ENCODE measurements at places on chromosomes 11 and 22. TPM values are rescaled to one million over a fixed set of nuclear protein-coding genes. Genes with fewer than 3 reads are reported as not detected.

DNA sequence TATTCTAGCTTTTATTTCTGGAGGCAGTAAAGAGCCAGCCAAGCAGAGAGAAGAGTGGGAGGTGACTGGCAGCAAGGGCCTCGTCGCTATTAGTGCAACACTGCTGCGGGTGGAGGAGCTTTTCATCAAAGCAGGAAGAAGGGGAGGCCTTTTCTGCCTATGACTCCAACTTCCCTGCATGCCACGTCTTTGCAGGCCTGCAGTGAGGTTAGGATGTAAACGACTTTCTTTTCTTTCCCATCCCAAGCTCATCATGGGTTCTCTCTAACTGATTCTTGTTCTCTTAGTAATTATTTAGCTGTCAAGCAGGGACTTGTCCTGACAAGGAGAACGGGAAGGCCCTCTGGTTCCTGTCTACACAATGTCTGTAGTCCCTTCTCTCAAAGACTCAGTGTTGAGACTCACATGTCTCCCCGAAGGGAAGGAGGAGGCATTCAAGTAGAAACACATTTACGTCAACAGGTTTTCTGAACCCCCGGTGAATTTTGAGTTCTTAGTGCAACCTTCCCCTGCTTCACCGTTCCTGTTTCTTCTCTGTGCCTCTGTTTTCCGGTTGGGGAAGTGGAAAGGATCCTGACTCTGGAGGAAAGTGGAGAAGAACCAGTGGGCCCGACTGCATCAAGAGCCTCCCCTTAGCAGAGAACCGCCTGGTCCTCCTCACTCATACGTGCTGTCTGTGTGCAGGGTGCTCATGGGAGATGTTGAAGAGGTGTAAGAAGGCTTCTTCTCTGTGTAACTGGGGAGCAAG is 56.9 kb downstream of the PACS1 start:
- peak; percentile 50 for DNase-seq

GRCh38 chr11:1522081-1522424 is 35.5 kb upstream of the MOB2 start:
- no peak for DNase-seq

DNA sequence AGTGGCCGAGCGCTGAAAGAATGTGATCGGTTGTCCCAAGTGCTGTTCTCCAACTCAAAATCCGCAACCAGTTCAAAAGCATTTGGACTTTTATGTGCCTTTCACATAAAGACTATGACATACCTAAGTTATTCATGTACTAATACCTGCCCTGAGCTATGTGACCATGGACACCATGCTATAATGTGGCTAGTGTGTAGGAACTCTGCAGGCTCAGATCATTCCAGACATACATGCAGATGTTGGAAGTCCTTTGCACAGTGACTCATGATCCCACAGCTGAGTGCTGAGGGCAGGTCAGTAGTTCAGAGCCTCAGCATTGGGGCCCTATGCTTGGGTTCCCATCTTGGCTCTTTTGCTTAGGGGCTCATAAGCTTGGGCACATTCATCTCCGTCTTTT is 95.4 kb downstream of the IGLL1 start:
- no peak for DNase-seq

- DNase-seq: no peak
These were observed 866 bp downstream of the MED17 start for GRCh38 chr11:93784935-93785360.

DNA sequence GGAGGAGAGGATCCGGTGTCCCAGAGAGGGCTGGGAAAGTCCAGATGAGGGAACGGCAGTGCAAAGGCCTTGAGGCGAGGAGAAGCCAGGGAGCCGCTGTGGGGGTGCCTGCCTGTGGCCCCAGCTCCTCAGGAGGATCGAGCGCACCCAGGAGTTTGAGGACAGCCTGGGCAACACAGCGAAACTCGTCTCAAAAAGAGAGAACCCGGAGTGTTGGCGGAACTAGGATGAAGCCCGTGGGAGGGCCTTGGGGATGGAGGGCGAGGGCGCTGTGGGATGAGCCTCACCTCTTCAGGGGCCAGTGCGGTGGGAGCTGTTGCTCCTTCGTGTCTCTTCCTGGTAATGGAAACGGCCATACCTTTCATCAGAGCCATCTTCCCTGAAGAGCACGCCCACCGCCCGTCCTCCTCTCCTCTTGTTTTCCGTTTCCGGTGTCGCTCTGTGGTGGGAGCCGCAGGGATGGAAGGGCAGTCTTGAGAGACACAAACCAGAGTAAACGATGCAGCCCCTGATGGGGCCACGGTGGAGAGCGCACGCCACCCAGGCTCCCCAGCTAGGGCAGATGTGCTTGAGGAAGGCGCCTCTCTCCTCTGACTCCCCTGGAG is 15.7 kb downstream of the TRMU start:
- no peak for DNase-seq

DNA sequence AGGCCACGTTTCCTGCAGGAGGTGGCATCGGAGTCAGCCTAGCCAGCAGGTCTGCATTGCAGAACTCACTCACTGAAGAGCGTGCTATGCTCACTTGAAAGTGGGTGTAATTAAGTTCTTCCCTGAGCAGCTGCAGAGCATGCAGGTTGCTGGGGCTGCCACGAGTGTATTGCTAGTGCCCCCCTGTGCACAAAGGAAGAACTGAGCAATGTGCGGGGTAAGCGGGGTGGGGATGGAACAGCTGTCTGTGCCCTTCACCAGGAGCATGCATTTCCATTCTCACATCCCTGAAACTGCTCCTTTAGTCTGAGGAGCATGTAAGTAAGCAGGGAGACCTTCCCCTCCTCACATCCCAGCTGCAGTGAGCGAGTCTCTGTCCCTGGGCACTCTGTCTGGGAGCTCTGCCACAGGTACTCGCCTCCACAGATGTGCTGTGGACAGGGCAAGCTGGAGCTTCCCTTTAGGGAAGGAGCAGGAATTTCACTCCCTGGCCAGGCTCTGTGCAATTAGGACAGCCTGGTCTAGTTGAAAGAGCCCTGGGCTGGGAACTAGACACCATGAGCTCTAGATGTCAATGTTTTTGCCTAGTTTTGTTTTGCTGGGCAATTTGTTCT is 1031.8 kb downstream of the NTM start:
- no peak for DNase-seq

DNA sequence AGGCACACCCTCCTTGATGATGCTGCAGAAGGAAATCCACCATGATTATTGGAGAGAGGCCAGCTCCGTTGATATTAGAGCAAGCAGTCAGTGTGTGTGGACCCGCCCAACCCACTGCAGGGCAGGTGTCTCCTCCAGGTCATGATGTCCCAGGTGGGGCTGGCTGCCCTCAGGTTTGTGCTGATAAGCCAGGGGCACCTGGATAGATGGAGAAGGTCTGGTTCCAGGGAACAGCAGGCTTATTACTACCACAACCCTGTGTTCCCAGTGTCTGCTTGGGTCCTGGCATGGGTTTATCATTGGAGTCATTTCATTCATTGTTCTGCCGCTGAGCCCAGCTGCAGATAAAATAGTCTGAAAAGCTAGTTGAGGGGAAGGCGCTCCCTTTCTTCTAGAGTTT is 181.1 kb upstream of the NECTIN1 start:
- DNase-seq: no peak

DNA sequence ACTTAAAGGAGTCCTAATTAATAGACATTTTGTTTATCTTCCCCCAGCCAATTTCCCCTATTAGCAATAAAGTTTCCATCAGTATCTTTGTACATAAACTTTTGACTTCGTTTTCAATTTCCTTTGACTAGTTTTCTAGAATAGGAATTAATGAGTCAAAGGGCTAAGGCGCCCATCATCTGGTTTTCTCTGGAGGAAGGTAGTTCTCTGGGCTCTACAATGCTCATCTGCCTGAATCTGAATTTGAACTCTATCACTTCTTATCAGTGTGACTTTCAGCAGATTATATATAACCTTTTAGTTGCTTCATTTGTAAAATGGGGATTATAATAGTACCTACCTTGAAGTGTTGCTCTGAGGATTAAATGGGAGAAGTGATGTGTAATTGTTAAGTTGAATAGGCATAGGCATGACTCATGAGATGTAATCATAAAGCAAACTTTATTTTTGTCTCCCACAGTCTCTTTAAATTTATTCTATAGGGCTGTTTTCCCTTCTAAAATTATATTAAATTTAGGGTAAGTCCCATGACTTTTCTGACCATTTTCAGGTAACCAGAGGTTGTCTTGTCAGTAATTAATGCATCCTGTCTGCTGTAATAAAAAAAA is 5.8 kb upstream of the TUB start:
- no peak for DNase-seq

DNA sequence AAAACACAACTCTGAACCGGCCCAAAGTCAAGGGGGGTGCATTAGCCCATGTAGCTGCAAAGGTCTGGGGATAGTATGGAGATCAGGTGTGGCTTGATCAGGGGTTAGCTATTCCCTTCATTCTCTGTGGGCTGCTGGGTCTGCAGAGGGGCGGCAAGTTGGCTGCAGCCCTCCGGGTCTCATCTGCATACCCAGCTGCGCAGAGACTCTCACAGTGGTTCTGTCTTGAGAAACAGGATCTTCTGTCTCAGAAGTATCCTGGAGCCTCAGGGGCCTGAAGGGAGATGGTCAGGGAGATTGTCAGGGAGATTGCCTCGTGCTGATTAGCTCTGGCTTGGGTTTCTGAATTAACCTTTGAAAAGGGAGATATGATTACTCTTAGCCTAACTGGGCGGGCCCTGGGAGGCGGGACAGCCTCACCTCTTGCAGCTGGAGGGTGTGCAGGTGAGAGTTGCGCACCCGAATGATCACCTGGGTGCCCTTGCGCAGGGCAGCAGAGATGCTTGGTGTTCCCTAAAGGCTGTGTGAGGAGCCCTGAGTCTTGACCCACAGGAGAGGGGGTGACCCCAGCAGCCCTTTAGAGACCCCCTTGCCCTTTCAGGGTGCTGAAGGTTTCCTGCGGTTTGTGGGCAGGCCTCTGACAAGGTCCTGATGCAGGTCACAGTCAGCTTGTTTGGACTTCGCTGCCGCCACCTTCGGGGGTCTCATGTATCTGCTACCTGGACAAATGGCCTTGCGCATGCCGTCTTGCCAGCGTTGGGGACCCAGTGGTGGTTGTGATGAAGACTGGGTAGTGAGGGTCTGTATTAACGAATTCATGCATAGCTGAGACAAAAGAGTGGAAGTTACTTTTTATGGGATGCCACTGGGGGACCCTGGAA is 7.3 kb downstream of the ARHGAP8 start:
- DNase-seq: no peak

- no peak for DNase-seq
These were observed 27.2 kb downstream of the PARVG start for GRCh38 chr22:44207981-44208317.

GRCh38 chr22:25357606-25358420 is 138.4 kb downstream of the CRYBB2 start:
- no peak for DNase-seq

DNA sequence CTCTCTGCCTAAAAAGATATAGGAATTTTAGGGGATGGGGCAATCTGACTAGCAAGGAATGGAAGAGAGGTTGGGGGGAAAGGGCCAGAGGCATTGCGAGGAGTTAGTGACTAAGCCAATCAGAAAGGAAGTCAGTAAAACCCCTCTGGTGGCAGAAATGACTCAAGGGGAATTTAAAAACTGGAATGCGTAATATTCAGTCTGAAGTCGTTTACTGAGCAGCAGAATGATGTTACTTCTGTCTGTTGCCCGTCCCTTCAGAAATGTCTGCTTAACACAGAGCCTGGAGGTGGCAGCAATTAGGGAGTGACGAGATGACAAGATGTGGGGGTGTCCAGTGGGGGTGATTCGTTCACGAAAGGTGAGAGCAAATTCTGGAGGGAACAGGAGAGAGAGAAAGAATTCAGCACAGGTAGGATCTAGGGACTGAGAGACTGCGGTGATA is 107.7 kb upstream of the CLMP start:
- no peak for DNase-seq

DNA sequence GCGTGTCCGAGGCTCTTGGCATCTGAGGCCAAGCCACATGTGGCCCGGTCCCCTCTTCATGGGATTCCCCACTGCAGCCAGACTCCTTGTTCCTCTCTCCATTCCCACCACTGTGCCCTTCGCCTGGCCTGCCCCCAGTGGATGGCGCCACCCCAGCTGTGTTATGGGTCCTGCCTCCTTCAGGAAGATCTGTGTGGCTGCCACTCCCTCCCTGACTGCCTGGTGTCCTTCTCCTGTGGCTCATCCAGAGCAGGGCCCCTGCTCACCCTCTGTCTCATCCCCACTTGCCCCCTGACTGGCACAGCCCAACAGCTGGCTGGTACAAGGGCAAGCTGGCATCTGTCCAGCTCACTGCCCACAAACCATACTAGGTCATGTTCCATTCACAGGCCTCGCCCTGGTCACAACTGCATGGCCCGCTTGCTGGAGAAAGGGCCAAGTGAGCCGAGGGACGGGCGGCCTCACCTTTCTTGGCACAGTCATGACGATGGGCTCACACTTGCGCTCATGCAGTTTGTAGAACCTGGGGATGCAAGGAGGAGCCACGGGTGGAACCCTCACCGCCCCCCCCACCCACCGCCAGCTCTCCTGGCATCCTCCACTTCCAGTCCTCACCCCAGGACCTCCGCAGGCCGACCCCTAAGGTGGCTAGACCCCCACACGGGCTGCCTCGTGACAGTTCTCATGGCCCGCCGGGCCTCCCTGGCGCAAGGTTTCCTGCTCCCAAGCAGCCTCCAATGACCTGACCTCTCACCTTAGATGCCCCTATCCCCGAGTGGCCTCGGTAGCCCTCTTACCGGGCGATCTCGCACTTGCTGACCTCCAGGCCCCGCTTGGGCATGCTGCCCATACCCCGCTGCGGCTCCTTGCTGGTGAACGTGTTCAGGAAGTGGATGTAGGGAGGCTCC is 2.1 kb upstream of the PTPRCAP start:
- no peak for DNase-seq

- no peak for DNase-seq
These were observed 37.6 kb downstream of the LIF start for GRCh38 chr22:30208631-30209603.

DNA sequence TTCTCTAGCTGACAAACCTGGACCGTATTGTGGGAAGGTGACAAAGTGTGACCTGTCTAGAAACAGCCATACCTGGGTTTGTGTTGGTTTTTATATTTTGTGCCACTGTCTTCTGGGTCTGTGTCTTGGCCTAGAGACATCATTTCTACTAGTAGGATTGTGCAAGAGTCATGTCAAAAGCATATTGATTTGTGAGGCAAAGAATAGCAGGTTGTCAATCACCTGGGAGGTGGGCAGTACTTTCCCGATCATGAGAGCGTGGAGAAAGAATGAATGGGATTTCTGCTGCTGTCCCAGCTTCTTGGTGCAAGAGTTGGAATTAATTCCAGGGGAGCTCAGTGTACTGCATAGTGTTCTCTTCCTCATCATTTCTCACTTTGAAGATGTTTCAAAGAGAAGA is 5.0 kb upstream of the FERMT3 start:
- no peak for DNase-seq

DNA sequence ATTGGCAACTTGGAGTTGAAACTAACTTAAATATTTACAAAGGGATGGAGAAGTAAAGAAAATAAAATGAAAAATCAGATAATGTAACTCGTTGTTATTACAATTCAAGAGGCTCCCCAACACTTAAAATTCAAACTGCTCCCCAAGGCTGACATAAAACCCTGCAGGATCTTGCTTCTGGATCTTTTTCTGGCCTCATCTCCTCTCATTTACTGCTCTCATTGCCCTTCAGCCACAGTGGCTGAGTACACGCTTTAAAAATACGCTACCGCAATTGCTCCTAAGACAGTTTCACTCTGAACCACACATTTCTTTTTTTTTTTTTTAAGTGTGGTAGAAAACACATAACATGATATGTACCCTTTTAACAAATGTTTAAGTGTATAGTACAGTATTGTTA is 718.1 kb upstream of the ANO3 start:
- DNase-seq: no peak

The LRRC10B gene
- 0.09 TPM for total RNA-seq

The FOLR1 gene
- not detected for total RNA-seq

The KRTAP5-8 gene
- total RNA-seq: not detected

The PEX16 gene
- total RNA-seq: 35.4 TPM

The RBX1 gene
- 34.9 TPM for total RNA-seq

The SART1 gene
- total RNA-seq: 36.7 TPM

The ANO9 gene
- 9.1 TPM for total RNA-seq

The RCOR2 gene
- total RNA-seq: 3.3 TPM

The KRTAP5-5 gene
- not detected for total RNA-seq

The GRIK4 gene
- total RNA-seq: 0.05 TPM
